ENCODE measurements at places on chromosomes 2 and 18.

- no peak for DNase-seq
Measured at GRCh38 chr18:55523001-55523400, 65.0 kb downstream of the TCF4 start.

DNA sequence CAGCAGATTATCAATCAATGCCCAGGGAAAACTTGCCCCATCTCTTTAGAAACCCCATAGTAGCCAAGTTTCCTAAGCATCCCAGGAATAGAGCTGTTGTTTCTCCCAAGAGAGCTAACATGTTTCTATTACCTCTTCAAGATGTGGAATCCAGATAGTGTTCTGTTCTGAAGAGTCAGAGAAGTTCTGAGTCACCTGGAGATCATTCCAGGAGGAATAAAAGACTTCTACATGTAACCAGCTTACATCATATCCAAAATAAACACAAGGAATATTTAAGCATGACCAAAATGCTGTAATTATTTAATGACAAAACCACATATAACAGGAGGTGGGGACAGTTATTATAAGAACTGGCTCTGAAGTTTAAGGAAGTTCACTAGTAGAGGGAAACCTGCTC, 51.0 kb upstream of the GORASP2 start:
- DNase-seq: no peak

DNA sequence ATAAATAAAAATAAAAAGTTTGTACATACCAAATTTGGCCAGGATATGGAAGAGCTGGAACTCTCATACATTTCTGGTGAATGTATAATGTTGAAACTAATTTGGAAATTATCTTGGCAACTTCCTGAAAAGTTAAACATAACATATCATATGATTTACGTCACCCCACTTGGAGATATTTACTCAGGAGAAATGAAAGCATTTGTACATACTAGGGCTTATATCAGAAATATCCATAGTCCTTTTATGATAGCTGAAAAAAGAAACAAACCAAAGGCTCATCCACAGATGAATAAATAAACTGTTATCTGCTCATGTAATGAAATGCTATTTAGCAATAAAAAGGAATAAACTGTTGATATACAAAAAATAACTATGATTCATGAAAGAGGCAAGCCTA, 318.2 kb upstream of the NRXN1 start:
- no peak for DNase-seq

GRCh38 chr2:67251741-67252140, 145.4 kb upstream of the ETAA1 start:
- no peak for DNase-seq

GRCh38 chr2:43758739-43759138, 15.1 kb upstream of the DYNC2LI1 start:
- no peak for DNase-seq

DNA sequence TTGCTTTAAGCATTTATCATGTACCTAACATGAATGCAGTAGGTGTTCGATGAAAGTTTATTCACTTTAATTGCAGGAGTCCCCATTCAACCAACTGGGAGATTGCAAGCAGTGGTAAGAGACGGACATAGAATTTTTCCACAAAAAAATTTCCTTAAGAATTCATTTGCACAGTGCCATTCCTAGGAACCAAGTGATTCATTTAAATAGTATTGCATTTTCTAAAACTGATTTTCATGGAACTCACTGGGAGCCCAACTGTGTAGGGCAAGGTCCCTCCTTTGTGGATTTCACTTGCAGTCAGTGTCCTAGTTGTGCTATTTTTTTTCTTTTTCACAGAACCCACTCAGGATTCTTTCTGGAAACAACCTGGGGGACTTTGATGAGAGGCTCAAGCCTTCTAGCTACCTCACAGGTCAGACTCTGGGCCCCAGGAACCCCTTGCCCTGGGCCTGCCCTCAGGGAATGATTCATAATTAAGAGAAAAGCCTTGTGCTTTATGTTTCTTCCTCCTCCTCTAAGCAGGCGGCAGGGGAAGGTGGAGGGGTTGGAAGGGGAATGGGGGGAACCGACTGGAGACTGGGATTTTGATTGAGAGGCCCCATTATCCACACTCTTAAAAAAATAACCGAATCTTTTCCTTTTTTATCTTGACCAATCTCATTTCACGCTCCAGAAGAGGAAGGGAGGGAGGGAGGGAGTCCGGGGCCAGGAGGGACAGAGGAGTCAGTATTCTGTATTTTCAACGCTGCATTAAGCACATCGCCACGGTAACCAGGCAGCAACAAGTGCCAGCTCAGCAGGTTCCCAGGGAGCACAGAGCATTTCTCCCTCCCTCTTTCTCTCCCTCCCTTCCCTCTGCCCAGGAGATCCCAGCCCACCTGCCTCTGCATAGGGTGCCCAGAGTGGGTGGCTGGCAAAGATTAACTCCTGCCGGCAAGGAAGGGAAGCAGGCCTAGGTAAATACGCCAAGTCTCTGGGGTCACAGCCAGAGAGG, 51.8 kb downstream of the PSD4 start:
- no peak for DNase-seq

- no peak for DNase-seq
Measured at GRCh38 chr2:19801367-19802080, 100.3 kb downstream of the TTC32 start.

DNA sequence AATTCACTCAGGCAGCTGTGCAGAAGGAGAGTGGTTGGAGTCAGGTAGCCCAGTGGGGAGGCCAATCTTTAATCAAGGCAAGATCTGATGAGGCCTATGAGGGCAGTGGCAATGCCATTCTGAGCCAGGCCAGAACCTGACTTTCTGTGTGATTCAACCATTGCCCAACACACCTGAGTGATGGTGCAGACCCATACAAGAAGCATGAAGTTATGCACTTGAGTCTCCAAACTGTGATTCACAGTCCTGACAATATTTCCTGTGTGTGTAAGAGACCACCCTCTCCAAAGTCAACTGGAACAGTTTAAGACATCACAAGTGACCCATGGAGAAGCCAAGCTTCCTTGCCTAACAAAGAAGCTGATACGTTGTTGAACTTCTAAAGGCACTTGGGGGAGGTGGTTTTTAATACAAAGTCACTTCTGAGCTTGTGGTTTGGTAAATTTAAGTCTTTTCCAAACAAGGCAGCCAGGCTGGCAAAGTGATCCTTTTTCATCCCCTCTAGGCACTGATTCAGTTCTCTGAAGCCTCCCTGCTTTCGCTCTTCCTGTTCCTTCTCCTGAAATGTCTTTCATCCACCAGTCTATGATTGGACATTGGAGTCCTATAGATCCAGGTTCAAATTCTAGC, 49.0 kb downstream of the VSNL1 start:
- no peak for DNase-seq

- DNase-seq: no peak
Measured at GRCh38 chr2:795531-796041, 118.4 kb upstream of the TMEM18 start.

- DNase-seq: no peak
Measured at GRCh38 chr2:52956118-52956517, 811.5 kb upstream of the CHAC2 start.

DNA sequence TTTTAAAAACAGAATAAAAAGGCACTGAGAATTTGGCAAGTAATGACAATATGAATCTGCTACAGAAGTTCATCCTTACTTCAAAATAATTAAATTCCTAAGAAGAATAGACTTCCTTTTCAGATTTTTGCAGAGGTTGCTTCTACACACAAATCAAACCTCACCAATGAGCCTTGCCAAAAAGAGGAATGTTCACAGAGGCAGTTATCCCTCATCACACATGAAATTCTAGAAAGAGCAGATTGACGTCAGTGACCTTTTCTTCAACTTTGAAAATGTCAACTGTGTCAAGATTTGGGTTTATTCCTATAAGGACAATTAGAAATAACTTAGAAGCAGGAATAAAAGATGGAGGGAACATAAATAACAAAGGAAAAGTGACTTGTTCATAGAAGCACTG, 64.6 kb downstream of the MBD2 start:
- no peak for DNase-seq

GRCh38 chr2:234829074-234829455, 122.8 kb upstream of the SH3BP4 start:
- no peak for DNase-seq

GRCh38 chr18:79588636-79589481, 90.7 kb upstream of the CTDP1 start:
- no peak for DNase-seq

- DNase-seq: no peak
Measured at GRCh38 chr2:204172145-204172600, 235.6 kb downstream of the ICOS start.

- DNase-seq: no peak
Measured at GRCh38 chr18:61239051-61239450, 94.2 kb upstream of the CDH20 start.

DNA sequence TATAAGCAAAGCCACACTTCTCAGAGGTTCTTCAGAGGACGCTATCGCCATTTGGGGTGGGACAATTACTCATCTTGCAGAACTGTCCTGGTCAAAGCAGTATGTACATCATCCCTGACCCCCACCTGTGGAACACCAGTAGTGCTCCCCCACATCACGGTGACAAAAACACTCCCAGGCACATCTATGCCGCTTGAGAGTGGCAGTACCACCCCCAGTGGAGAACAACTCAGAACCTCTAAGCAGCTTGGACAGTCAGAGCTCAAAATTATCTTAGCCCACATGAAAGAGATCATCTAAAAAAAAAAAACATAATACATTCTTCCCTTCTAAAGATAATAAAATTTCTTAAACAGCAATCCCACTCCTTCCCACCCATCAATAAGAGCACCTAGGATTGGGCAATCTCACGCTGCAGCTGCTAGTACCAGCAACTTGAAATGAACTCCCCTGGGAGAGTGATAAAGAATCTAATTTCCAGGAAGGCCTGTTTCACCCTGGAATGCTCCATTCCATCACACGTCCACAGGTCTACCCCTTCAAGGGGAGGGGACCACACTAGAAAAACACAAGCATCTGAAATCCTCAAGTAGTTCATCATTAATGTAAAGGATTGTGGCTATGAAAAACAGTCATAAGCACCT, 31.7 kb downstream of the LRP2 start:
- no peak for DNase-seq

- no peak for DNase-seq
Measured at GRCh38 chr18:3967359-3968180, 487.5 kb downstream of the DLGAP1 start.

GRCh38 chr2:26674771-26675170, 17.8 kb upstream of the KCNK3 start:
- DNase-seq: no peak

DNA sequence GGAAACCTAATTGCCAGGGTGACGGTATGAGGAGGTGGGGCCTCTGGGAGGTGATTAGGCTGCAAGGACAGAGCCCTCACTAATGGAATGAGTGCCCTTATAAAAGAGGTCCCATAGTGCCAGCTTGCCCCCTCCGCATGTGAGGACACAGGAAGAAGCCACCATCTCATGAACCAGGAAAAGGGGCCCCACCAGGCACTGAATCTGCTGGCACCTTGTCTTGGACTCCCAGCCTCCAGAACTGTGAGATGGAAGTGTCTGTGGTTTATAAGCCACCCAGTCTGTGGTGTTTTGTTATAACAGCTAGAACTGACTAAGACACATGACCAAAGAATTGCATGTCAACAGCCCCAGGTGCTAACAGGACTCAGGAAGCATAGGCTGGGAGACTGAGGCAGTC, 214.3 kb downstream of the MGAT5 start:
- no peak for DNase-seq

DNA sequence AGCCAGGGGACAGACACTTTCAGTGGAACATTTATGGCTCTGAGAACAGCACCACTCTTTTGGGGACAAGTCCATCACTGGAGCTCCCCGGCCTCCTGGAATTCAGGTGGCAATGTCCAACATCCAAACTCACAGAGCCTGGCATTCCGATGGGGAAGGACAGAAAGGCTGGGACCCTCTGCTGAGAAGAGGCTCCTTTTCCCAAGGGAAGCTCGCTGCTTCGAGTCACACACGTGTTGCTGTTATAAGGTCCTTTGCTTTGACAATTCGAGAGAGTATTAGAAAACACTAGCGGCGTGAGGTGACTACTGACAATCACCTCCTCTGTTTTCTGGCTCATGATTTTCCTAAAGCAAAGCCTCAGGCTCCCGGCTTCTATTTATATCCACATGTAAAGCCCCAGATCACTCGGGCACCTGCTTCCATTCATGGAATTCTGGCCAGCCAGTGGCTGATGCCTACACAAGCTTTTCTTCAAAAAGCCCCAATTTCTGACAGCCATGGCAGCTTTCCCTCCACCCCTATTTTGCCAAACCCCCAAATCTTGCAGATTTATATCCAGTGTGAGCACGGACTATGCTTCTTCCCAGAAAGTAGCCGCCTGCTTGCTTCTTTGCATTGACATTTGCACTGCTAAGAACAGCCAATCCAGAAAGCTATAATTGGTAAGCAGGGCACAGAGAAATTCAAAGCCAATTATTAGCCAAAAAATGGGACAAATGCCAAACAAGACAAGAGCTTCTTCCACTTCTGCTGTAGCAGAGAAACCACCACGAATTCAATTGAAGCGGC, 67.3 kb downstream of the NDUFA10 start:
- DNase-seq: no peak

DNA sequence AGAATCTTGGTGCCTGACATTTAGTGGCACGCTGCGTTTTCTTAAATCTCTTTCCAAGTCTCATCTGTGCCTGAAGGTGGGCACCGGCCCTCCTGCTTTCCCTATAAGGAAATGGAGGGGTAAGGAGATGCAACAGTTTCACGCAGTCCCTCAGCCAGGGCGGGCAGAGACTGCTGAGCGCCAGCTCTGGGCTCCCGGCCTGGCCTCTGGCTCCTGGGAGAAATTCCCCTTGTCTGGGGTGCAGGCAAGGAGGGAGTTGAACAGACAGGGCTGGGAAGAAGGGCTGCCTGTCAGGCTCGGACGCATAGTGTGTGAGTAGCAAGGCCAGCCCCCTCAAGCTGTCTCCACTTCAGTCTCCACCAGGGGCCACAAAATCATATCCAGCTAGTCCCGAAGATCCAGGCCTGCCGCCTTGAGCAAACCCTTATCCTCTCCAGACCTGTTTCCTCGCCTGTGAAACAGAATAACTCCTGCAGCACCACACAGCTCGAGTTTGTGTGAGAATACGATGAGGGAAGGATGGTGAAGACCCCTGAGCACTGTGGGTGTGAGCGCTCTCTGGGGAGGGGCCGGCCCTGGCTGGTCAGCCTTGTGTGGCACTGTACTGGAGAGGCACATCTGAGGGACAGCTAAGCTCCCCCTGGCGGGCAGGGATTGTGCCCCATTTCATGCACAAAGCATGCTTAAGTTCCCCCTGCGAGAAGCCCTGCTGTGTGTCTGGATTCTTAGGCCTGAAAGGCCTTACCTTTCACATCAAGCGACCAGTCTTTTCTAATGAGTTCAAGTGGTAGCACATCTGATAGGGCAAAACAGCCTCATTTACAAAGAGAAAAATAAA, 33.8 kb downstream of the SDC1 start:
- DNase-seq: no peak

DNA sequence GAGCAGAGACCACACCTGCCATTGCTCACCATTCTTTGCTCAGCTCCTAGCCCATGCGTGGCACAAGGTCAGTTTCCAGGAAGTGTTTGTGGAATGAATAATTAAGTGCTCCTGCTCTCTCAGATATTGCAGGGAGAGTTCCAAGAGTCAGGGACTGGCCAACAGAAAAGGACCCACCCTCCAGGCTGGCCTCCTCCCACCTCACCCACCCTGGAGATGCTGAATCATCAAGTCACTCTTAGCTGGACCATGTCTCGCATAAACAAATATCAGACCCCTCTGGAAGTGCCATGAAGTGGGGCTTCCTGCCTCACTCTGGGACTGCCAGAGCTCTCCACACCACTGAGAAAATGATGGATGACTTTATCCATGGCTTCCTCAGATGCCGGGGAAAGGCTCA, 256.0 kb downstream of the TNS1 start:
- no peak for DNase-seq

GRCh38 chr2:21095178-21095577, 28.6 kb upstream of the TDRD15 start:
- DNase-seq: no peak

GRCh38 chr2:159774370-159774990, 23.5 kb downstream of the CD302 start:
- no peak for DNase-seq

GRCh38 chr2:173001664-173002604, 73.7 kb upstream of the MAP3K20 start:
- no peak for DNase-seq

Data from CD4-positive, alpha-beta T cell treated with Interferon gamma for 1 hour (primary cell).